Epithelial cell of umbilical artery (primary cell): ENCODE measurements at places on chromosomes 5 and 9. TPM values are rescaled to one million over a fixed set of nuclear protein-coding genes. Genes with fewer than 3 reads are reported as not detected.

FREM1 gene
- total RNA-seq = under 0.01 TPM in 2 replicates

ANXA2R gene
- total RNA-seq = 3.6 and 3.8 TPM in 2 replicates

BSPRY gene
- total RNA-seq = not detected in 2 replicates

SLC36A2 gene
- total RNA-seq = not detected in 2 replicates

TNFSF15 gene
- total RNA-seq = 7.3 and 11.7 TPM in 2 replicates

ASS1 gene
- total RNA-seq = 2.6 and 5.9 TPM in 2 replicates

UNC5A gene
- total RNA-seq = under 0.01 and 0.30 TPM in 2 replicates

PCDHGA11 gene
- 5.3 and 5.8 TPM in 2 replicates for total RNA-seq

SLC1A1 gene
- total RNA-seq = 7.0 and 11.4 TPM in 2 replicates

PCDHA8 gene
- total RNA-seq = 0.15 TPM in 1 of 2 replicates, not detected in the other

SMIM15 gene
- 70.5 and 81.0 TPM in 2 replicates for total RNA-seq

PCDHGA3 gene
- 0.15 and 0.32 TPM in 2 replicates for total RNA-seq

IFNK gene
- not detected in 2 replicates for total RNA-seq

PRDM9 gene
- total RNA-seq = not detected in 2 replicates
